A172 (cell line): ENCODE measurements at places on chromosomes 5 and 9. TPM values are rescaled to one million over a fixed set of nuclear protein-coding genes. Genes with fewer than 3 reads are reported as not detected.

DNA sequence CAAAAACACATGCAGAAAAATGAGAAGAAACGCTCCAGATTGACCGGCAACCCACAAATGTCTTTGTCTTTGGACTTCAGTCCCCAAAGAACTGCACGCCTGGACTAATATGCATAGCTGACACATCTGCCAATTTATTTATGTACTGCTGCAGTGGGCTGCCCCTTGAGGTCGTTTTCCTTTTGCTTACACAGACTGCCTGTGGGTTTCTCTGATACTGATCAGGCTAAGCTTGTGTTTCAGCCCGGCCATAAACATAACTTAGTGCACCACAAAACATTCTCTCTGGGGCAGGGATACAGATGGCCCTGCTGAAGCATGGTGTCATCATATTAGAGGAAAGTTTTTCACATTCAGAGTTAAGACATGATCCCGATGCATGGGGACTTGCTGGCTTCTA, 75.4 kb downstream of the NUDT12 start:
- no peak for DNase-seq

- no peak for DNase-seq
Observed at GRCh38 chr9:38025166-38025565, 43.9 kb downstream of the SHB start.

- no peak for DNase-seq
Observed at GRCh38 chr5:72241346-72242003, 78.6 kb downstream of the MRPS27 start.

DNA sequence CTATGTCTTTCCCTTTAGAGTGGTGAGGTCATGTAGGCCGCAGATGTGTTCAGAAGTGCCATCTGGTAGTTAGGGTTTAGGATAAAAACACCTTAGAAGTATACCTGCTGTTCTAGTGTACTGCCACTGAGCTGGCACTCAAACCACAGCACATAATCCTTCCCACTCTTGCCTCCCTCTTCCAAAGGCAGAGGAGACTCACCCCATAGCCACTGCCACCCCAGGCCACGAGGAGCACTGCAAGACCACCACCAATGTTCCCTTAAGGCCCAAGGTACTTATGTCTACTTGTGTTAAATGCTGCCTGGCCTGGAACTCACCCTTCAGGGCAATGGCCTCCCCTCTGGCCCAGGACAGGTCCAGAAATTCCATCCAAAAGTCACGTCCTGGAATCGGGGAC, 379.5 kb upstream of the EDIL3 start:
- no peak for DNase-seq

DNA sequence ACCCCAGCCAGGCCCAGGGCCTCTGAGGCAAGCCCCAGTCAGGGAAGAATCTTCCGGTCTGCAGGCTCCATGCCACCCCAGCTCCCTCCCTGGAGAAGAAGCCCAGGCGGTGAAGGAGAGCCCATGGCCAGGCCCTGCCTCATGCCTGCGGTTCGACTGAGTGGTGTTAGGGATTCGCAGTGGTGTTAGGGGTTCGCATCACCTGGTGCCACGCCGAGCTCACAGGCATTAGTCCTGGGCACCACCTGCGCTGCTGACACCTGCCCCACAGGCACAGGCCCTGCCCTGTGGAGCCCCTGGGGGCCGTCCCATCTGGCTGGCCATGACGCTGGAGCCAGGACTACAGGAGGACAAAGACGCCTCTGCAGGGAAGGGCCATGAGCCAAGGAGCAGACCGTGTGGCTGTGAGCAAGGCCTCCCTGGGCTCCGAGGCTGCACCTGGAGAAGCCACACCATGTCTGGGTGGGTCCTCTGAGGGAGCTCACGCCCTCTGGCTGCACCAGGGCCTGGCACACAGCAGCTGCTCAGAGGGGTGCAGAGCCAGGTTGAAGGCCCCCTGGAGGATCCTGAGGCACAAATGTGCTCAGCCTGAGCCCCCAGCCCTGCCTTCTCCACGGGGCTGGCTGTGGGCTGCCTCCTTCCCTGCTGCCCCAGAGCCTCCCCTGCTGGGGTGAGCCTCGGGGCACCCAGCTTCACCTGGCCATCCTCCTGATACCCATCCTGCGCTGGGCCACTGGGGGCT, 27.6 kb upstream of the RNF130 start:
- no peak for DNase-seq

- DNase-seq = no peak
Observed at GRCh38 chr9:72527801-72528195, 6.4 kb downstream of the TMC1 start.

- DNase-seq = peak; percentile 63
Observed at GRCh38 chr5:122500245-122501088, 188.4 kb downstream of the SNCAIP start.

DNA sequence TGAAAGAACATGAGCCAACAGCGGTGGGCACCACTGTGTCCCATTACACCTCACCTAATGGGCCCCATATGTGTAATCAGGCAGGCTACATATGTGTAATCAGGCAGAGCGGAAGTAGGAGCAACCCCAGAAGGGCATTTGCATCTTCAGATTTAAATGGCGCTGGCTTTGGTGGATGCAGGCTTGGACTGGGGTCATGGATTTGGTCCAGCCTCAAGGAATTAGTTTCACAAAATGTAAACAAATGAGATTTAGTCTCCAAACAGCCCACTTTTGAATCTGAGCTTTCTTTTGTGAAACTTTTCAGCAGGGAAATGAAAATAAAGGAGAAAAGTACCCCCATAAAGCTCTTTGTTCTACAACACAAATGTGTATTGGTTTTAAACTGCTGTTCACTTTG, 161.3 kb downstream of the LPAR1 start:
- DNase-seq = no peak

DNA sequence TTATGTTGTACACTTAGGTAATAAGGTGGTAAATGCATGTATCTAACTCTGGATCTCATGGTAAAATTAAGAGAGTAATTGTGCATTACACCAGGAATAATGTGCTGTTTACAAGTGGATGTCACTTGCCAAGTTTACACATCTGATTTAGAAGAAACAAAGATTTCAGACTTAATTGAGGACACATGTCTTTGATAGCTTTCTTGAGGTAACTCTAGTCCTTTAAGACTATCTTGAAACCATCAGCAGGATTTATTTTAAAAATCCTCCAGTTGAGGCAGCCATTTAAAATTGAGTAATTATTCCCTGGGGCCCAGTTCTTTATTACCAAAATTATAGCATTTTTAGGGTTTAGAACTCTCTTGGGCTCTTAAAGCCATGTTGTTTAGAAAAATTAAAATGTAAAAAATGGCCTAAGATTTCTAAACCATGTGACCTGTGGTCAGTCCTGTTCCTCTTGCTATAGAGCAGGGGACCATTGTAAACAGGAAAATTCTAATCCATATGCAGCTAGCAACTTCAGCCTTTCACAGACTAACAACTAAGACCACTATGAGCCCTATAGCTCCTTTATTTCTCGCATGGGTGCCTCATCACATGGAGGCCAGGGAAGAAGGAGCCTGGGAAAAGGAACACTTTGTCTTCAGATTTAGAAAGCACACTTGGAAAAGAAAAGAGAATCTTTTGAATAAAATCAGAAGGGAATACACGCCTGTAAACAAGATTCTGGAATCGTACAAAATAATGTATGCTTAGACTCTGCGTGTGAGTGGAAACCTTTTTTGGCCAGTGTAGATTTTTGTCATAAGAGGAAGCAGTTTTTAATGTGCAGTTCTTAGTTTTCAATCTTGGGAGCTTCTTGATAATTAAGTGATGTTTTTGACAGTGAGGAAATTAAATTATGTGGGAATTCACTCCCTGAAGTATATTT, 71.2 kb downstream of the ZSWIM6 start:
- no peak for DNase-seq

GRCh38 chr5:58497921-58498320, 6.7 kb downstream of the GAPT start:
- no peak for DNase-seq

DNA sequence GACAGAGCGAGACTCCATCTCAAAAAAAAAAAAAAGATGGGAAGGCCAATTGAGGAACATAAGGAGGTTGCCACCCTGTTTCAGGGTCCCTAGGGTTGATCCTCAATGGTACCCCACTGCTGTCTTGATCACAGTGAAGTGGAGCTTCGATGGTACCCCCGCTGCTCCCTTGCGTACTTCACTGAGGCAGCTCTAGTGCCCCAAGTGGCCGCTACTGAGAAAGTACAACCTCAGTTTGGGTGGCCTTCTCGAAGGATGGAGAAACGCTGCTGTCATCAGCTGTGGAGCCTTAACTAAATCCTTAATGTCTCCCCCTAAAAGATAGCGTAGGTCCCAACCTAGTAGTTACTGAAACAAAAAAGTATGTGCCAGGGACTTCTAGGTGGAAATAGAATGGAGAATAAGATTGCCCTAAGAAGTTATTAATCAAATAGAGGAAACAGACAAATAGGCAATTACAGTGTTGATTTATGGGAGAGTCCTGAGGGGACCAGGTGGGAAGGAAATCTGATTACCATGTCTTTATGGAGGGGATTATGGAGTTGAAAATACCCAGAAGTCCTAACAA, 6.3 kb downstream of the TESK1 start:
- peak; percentile 17 for DNase-seq

- DNase-seq = no peak
Observed at GRCh38 chr9:133525677-133526076, 918 bp upstream of the MYMK start.

- no peak for DNase-seq
Observed at GRCh38 chr5:172647352-172648012, 6.4 kb downstream of the NEURL1B start.

- DNase-seq = no peak
Observed at GRCh38 chr5:115685490-115685889, 59.7 kb upstream of the TMED7 start.

DNA sequence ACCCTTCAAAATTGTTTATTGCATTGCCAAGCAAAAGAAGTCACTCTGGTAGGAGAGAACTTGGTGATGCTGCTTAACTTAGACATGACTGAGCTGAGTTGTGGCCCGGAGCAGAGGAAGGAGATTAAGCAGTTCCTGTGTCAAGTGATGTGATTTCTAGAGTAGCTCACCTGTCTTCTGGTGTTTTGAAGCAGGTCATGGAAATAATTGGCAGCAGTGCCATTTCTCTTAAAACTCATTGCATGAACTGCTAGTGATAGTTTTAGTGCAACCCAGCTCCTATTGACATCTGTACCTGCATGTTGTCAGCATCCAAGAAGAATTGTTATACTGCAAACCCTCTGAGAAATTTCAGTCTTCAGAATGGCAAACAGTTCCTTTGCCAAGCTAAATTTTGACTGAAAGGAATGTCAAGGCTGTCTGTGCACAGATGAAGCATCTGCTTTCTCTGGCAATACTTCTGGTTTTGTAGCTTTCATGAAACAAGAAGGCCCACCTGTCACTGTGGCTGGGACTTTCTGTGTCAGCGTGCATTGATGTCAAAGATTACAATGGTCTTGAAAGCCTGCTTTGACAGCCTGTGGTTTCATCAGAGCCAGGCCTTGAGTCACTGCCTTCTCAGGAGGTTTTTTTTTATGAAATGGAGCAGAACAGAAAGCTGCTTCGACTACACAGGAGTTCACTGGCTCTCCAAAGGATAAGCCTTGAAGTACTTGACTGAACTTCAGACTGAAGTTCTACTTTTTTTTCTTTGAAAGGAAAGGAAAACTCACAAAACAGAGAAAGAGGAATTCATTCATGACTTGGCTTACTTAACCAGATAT, 90.6 kb downstream of the RALGPS1 start:
- DNase-seq = no peak

DNA sequence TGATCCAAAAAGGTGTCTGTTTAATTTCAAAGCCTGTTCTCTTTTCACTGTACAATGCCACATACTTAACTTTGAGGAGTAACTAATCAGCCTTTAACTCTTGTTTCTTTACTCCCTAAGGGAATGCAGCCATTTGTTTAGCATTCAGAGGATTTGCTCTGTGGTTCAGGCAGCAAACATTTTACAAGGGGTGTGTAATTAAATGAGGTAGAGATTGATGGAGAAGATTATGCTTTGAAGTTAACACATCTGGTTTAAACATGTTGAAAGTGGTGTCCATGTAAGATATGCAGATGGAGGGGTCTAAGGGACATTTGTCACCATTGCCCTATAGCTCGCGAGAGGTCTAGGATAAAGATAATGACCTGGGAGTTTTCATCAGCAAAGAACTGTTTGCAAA, 41.9 kb downstream of the TMEM215 start:
- no peak for DNase-seq

- DNase-seq = no peak
Observed at GRCh38 chr9:103014242-103014641, 19.1 kb downstream of the CYLC2 start.

DNA sequence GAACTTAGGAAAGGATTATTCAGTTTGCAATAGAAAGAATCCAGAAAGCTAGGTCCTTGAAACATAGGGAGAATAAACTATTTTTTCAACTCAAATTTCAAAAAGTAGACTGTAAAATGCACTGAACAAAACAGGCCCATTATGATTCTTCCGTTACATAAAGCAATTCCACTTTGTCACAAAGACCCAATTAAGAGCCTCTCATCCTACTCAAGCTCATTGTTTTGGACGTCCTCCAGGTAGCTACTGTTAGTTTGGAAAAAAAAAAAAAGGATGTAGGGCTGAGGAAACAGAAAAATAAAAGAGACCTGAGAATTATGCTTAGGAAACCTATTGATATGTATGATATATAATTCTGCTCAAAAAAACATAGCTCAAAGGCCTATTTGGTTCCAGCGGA, 74.0 kb downstream of the DIRAS2 start:
- no peak for DNase-seq

DNA sequence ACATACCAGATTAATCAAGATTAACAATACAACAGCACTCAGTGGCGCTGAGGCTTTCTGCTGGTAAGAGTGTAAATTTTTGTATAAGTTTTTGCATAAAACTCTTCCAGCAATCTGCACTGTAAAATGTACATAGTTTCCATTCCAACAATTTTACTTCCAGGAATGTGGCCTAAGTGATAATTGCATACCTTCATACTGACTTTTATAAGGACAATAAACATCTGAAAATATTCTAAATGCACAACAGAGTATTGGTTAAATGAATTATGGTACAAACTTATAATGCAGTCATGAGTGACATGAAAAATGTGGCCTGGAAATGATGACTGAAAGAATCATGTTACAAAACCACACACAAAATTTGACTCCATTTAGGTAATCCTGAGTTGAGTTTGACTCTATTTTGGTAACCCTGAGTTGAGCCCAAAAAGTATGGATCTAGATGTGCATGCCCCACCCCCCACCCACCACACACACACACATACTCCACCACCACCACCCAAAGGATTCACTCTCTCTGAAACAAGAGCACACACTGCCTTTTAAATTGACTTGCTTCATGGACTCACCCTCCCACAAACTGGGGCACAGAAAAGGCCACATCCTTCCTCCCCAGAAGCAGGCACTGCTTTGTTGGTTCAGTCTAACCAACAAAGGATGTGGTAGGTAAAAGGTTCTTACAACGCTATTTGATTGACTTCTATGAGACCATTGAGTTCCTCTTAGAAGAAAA, 137.6 kb downstream of the SUSD1 start:
- DNase-seq = peak; percentile 71

Gene MARCHF11
- total RNA-seq = not detected in 2 replicates

Gene BRINP1
- not detected in 2 replicates for total RNA-seq

Gene PCDHB10
- 3.9 and 7.1 TPM in 2 replicates for total RNA-seq

Gene HSPB3
- 1.7 and 2.4 TPM in 2 replicates for total RNA-seq

Gene DYNC2I2
- 239 and 244 TPM in 2 replicates for total RNA-seq

Gene ARL14EPL
- 0.96 and 1.0 TPM in 2 replicates for total RNA-seq
